Hippocampal formation (tissue), 2 donors: ENCODE measurements at places on chromosomes 5 and 9.

GRCh38 chr9:114416290-114416689 lies 28.5 kb upstream of the AKNA start:
- no peak for DNase-seq

DNA sequence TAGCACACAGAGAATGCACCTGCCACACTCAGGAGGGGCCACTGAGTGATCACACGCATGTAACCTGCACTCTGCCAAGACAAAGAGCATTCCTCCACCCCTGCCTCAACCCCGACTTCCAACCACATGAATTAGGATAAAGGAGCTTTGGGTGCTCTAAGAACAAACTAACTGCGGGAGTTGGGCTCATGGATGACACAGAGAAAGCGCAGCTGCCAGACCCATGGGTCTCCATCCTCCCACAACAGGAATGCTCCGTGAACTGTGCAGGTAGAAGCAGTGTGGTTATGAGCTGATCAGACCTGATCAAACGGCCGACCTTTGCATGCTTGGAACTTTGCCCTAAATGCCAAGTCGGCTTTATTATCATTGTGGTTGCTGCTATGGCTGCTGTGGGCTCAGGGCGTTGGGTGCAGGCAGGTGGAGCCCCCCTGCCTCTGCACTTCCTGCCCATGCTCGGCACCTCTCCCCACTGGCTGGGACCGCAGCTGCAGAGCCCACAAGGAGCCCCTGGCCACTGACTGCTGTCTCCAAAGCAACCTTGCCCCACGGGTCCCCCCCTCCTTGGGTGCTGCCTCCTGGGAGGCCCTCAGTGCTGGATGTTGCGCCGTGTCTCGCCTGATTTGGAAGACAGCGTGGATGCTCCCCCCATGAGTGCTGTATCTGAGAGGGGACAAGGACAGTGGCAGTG lies 2.6 kb upstream of the SLC6A3 start:
- no peak for DNase-seq

DNA sequence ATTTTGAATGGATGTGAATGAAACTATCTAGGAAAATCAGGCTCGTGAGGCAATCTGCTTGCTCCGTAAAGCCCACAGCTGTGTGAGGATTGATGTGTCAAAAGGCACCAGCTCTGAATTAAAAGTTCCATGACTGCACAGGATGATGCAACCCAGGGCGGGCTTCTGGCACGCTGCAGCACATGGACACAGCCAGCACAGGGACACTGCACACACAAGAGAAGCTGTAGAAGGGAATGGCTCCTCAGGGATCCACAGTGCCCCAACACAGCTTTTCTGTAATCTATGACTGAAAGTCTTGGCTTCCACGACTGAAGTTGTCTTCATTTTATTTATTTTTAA lies 151.0 kb downstream of the GCNT1 start:
- DNase-seq = no peak

DNA sequence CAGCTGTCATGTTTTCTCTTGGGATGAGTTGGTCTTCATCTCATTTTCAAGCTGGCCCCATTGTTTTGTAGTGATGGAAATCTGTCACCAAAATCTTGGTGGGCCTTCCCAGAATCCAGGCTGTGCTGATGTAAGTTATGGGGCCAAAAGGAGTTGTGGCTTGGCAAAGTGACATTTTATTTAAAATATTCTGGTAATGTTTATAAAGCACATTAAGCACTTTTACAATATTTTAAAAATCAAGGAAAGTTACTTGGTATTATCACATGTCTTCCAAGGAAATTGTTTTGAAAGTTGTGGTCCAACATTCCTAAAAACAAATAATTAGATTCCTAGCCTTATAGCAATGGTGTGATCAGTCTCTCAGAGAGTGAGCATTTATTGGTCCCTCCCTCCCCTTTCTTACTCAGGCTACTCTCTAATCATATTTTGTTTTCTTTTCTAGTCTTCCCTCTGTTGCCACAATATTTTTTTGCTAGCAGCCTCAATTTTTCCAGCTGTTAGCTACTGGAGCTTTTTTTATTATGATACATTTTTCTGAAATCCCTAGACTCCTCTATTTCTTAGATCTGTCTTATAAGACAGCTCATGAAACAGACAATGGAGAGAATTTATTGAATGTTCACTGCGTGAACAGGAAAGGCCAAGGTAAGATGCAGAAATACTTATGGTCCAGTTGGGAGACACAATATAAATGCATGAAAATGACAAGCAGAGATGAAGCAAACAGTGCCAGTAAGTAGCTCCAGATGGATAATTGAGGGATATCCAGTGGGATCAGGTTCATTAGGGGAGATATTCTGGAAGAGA lies 408.1 kb upstream of the ZNF608 start:
- no peak for DNase-seq

GRCh38 chr9:68705531-68706362 lies 707 bp downstream of the PIP5K1B start:
- no peak for DNase-seq

DNA sequence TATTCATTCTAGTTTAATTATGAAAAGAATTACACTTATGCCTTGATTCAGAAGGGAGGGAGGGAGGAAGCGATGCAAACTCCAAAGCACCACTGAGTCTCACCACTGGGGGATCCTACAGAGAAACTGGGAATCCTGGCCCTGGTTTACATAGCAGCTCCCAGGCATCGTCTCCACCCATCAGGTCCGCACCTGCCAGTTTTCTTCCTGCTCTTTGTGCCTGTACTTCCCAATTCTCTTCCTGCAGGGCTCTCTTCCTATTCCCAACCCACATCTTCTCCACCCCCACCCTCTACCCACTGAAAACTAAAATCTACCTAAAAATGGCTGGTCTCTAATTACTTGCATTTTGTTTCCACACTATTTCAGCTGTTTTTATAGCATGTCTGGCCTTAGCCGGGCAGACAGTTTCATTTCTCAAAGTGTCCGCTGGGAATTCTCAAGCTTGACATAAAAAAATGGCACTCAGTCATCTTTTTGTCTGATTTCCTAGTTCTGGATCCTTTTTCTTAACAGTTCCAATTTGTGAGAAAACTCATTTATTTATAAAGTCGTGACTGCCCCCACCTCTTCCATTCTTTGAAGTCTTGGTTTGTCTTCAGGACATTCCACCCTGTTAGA lies 1.6 kb upstream of the TNIP1 start:
- no peak for DNase-seq

GRCh38 chr9:76414661-76415060 lies 20.4 kb upstream of the RFK start:
- no peak for DNase-seq

DNA sequence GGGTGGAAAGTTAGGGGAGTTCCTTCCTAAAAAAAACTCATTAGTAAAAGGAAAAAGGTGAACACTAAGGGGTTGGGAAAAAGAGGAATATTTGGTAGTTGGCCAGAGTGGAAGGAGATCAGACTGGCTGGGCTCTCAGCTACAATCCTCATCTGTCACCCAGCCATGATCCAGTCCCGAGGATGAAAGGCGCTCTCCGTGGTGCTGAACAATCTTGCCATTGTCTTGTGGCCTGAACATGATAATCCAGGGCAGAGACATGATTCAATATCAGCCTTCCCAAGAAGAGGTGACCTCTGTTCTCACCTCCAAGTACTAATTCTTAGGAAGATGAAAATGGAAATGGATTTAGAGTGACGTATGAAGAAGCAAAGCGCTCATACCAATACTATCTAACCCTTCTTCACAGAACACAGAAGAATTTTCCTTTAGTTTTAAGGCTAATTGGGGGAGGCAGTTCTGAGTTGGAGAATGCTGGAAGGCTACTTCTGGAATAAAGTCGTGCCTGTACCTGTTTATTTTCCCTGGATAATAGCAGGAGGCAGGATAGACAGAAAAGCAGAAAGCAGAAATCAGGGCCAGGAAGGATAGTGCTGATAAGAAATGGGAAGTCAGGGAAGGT lies 36.6 kb upstream of the MYORG start:
- DNase-seq = no peak

- no peak for DNase-seq
Measured at GRCh38 chr9:113695901-113696300, 180.2 kb upstream of the ZNF618 start.

- no peak for DNase-seq
Measured at GRCh38 chr5:10684303-10685086, 76.5 kb downstream of the DAP start.

DNA sequence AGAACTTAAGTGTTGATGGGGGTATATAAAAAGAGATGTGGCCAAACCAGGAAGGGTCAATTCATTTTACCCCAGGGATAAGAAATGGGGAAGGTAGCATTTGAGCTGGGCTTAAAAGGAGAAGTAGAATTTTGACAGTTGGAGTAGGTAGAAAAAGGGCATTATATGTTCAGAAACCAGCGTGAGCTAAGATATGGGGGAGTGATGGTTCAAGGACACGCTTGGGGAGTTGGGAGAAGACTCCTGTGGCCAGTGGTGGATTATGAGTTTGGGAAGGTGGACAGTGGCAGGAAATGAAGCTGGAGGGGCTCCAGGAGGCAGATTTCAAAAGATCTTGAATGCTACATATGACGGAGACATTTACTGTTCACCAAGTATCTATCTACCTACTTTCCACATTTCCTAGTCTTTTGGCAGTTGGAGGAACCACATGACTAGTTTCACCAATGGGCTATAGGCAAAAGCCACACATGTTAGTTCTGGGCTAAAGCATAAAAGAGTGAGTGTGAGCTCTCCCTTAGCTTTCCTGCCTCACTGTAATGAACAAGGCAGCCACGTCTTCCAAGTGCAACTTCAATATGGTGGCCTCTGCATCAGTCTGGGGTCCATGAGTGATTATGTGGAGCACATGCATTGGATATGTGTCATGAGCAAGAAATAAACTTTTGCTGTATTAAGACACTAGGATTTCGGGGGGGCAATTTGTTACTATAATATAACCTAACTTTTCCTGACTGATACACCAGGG lies 15.7 kb upstream of the GSN start:
- no peak for DNase-seq

GRCh38 chr5:68822796-68823195 lies 271.0 kb upstream of the SLC30A5 start:
- no peak for DNase-seq

- DNase-seq = no peak
Measured at GRCh38 chr9:37062336-37062735, 28.3 kb upstream of the PAX5 start.

DNA sequence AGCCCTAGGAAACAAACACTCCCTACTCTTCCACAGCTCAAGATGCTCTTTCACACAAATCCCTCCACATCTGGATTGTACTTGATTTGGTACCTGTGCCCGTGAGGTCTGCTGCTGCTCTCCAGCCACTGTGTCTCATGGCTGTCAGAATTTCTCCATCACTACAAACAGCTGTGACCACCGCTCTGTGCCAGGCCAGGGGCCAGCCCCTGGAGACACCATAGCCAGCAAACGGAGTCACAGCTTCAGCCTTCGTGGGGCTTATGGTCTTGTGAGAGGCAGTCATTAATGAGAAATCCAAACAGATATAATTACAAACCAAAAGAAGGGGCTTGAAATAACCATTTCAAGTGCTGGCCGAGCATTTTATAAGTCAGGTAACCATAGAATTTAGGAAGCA lies 43.6 kb downstream of the ADAM19 start:
- DNase-seq = no peak

DNA sequence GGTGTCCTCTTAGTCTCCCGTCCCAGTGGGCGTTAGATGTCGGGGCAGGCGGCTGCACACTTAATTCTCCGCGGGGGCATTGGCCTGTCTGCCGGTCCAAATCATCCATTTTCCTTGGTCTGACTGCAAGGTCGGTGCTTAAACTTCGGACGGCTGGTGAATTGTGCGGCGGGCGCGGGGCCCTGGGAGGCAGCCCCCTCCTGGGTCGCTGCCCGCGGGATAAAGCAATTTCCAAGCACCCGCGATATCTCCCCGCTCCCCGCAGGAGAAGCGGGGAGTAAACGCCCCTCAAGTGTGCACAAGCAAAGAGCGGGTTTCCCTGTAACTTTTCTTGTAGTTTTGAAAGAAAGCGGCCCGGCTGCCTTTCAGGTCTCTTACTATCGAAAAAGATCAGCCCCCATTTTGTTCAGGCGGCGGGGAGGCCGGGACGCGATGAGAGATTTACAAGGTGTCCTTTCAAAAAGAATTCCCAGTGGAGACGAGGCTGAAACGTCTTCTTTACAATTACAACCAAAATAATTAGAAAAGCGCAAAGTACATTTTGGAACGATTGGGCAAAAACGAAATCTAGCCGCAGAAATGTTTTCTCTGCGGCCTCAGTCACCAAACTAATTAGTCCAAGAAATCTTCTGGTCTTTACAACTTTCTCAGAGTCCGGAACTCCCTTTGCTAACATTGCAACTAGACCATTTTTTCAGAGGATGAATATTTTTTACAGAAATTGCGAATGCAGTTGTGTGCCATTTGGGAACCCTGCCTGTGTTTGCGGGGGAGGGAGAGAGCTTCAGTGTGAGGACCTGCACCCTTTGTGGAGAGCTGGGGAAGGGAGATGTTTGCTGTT lies 1.8 kb downstream of the IRX1 start:
- DNase-seq = no peak

- DNase-seq = no peak
Measured at GRCh38 chr5:173954671-173955521, 34.1 kb upstream of the C5orf47 start.

GRCh38 chr5:14068136-14068535 lies 75.0 kb upstream of the TRIO start:
- no peak for DNase-seq

- no peak for DNase-seq
Measured at GRCh38 chr5:124161266-124161665, 585.2 kb downstream of the ZNF608 start.

GRCh38 chr5:111254613-111255012 lies 30.4 kb downstream of the CAMK4 start:
- DNase-seq = no peak

DNA sequence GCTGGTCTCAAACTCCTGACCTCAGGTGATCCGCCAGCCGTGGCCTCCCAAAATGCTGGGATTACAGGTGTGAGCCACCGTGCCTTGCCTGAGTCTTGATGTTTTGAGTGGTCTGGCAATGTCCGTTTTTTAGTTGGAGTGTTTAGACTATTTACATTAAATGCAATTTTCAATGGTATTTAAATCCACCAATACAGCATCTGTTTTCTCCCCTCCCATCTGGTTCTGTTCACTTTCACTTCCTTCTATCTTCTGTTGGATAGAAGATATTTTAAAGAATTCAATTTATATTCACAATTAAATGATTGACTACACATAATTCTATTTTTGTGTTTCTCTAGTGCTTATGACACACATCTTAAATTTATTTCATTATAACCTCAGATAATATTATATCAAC lies 26.0 kb upstream of the PCAT7 start:
- DNase-seq = no peak
